Cortex of kidney (tissue), 1 donor: ENCODE measurements at places on chromosomes 6 and 20.

DNA sequence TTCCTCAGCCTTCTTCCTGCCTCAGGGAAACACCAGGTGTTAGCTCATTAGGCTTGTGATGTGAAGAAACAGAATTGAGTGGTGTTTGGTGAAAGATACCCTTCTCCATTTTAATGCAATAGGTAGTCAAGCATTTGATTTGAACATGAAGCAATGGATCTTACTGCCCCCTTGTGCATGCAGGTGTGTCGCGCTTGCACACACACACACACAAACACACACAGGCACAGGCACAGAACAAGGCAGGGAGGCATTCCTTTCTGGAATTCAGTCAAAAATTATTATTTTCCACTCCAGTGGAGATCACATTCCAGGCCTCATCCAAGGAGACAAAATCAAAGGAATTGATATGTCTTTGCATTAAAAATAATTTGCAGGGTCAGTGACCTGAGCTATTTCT lies 667.0 kb upstream of the MARCKS start:
- no peak for DNase-seq

GRCh38 chr6:136030131-136030530 lies 178.6 kb downstream of the PDE7B start:
- DNase-seq: no peak

- no peak for DNase-seq
These were observed 100.9 kb downstream of the BMP5 start for GRCh38 chr6:55774286-55775028.

DNA sequence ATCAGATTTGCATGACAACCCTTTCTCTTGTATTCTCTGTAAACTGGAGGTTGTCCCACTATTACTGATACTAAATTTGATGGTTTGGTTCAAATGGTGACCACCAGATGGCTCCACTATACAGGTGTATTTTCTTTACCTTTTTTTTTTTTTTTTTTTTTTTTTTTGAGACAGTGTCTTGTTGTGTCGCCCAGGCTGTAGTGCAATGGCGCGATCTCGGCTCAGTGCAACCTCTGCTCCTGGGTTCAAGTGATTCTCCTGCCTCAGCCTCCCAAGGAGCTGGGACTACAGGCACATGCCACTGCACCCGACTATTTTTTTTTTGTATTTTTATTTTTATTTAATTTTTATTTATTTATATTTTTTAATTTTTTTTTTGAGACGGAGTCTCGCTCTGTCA lies 6.6 kb upstream of the WTAP start:
- no peak for DNase-seq

- no peak for DNase-seq
These were observed 29.8 kb downstream of the KIF6 start for GRCh38 chr6:39695447-39695846.

- DNase-seq: no peak
These were observed 54.5 kb upstream of the ARMC2 start for GRCh38 chr6:108793516-108794251.

DNA sequence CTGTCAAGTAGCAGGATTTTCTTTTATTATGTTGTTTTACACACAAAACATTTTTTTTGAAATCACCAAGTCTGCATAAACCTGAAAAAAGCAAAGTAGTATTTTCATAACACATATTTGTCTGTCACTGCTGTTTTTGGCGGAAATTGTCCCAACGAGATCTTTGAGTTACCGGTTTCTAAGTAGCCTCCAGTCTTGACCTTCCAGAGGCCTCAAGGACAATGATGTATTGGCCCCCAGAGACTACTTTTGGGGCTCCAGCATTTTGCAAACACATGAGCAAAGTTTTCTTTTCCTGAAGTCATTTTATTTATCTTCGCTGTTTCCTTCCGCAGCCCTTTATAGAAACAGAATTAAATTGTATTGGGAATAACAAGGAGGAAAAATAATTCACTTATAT lies 862.6 kb downstream of the KIF16B start:
- no peak for DNase-seq

DNA sequence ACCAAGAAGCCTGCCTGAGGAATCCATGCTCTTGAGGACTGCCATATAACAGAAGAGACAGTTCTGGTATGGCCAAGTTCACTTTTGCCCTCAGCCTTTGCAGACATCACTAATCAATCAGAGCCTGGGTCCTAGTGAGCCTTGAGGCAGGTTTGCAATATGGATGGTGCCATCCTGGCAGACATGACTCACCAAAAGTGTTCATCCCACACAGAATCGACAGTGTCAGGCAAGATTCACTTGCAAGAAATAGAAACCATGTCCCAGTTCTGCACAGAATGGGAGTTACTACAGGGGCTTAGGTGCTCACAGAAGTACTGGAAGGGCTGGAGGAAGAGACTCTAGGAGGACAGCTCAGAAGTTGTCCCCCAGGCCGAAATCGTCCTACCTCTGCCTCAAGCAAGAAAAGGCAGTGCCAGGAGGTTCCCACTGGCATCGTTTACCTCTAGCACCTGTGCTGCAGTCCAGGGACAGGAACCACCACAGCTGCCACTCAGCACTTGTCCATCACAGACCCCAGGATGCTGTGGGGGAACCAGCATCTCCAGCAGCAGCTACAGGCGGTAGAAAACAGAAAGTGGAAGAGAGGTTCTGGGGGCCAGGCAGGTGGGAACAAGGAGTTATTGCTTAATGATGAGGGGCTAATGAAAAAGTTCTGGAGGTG lies 42.6 kb upstream of the PHACTR3 start:
- DNase-seq: no peak

DNA sequence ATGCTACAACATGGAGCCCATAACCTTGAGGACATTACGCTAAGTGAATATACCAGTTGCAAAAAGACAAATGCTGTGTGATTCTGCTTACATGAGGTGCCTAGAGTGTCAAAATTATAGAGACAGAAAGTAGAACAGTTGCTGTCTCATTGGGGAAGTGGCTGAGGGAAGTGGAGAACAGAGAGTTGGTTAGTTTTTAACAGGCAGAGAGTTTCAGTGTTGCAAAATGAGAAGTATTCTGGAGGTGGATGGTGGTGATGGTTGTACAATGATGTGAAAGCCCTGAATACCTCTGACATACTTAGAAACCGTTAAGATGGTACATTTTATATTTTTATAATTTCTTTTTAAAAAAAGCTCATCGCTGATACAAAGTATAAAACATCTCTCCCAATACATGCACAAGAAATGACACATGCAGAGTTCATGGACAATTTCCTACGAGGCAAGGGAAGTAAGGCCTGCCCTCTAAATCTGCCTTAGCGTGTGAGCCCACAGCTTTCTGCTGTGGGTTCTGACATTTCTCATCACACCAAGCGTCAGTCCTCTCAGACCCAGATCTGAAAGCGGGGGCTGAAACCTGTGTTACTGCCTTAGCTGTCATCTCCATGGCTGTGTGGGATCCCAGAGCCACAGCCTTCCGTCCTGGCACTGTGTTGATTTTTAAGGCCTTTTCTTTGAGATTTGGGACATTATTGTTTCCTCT lies 126.0 kb downstream of the RNASET2 start:
- no peak for DNase-seq

DNA sequence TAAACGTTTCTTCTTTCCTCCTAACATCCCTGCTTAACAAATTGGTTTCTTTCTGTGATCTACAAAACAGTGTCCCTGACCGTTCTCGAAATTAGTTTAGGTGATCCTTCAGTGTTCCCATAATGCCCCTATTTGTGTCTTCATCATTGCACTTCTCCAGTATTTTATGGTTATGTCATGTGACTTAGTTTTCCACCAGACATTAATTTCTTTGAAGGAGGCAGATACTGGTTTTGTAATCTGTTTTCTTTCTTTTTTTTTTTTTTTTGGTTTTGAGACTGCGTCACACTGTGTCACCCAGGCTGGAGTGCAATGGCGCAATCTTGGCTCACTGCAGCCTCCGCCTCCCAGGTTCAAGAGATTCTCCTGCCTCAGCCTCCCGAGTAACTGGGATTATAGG lies 49.2 kb downstream of the FAM217A start:
- no peak for DNase-seq

DNA sequence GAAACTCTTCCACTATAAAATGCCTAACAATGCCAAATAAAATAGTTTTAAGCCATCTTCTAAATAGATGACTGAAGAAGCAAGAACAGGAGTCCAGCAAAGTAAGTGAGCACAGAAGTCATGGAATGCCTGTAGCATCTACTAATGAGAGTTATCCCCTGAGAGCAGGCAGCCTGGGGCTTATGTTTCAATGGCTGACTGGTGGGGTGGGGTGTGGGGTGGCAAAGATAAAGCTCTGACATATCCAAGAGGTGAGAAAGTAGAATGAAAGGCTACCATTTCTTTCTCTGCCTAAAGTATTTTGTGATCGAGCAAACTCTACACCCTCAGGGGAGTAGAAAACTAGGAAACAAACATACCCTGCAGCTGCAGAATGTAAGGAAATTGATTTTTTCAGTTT lies 348.8 kb downstream of the TFAP2B start:
- no peak for DNase-seq

- DNase-seq: no peak
These were observed 3.0 kb downstream of the TLDC2 start for GRCh38 chr20:36878941-36879340.

GRCh38 chr6:10655508-10656055 lies 38.8 kb downstream of the C6orf52 start:
- no peak for DNase-seq

GRCh38 chr6:88867841-88868731 lies 95.3 kb downstream of the RNGTT start:
- no peak for DNase-seq

DNA sequence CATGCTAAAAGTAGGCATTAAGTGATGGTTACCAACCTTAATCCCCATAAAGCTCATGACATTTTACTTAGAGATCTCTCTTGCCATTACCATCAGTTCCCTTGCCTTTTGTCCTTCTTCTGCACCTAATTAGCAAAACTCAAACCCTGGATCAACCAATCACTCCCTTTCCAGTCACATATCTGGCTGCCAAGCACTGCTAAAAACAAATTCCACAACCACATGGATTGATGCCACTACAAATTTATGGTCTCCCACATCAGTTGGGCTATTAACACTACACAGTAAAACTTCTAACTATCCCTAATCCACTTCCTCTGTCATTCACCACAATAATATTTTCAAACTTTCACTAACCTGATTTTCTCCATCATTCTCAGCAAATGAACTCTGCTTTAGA lies 54.3 kb upstream of the RNF146 start:
- DNase-seq: no peak

DNA sequence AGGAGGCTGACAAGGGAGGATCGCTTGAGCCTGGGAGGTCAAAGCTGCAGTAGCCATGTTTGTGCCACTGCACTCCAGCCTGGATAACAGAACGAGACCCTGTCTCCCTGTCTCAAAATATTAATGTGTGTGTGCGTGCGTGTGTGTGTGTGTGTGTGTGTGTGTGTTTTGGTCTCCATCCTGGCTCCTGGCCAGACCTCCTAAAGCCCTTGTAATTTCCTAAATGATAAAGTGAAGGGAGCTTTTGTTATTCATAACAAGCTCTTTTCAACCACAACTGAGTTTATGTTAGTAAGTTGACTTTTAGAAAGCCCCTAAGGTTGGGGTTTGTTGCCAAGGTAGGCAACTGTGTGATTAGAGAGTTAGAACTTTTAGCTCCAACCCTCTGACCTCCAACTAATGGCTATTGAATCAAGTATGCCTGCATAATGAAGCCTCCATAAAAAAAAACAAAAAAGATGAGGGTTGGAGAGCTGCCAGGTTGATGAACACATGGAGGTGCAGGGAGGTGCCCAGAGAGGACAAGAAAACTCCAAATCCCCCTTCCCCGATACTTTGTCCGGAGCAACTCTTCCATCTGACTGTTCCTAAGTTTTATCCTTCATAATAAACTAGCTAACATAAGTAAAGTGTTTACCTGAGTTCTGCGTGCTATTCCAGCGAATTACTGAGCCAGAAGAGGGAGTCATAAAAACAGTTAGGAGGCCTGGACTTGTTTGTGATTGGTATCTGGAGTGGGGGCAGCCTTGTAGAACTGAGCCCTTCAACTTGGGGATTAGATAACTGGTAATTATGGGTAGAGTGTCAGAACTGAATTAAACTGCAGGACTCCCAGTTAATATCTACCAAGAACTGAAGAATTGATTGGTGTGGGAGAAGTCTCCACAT lies 5.3 kb upstream of the AIF1 start:
- DNase-seq: no peak

DNA sequence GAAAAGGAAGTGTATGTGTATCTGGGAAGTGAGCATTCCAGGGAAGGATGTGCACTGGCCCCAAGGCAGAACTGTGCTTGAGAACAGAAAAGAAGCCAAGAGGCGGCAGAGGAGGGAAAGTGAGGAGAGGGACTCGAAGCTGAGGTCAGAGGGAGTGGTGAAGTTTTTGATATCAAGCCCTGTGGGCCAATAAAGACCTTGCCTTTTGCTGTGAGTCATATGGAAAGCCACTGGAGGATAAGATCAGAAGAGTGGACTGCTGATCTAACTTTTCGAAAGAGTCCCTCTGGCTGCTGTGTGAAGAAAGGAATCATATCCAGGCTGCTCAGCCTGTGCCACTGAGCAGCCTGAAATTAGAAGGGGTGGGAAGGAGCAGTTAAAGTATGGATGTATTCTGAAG lies 99.4 kb downstream of the EYA4 start:
- DNase-seq: no peak

GRCh38 chr6:16742116-16742515 lies 19.1 kb downstream of the ATXN1 start:
- DNase-seq: no peak

DNA sequence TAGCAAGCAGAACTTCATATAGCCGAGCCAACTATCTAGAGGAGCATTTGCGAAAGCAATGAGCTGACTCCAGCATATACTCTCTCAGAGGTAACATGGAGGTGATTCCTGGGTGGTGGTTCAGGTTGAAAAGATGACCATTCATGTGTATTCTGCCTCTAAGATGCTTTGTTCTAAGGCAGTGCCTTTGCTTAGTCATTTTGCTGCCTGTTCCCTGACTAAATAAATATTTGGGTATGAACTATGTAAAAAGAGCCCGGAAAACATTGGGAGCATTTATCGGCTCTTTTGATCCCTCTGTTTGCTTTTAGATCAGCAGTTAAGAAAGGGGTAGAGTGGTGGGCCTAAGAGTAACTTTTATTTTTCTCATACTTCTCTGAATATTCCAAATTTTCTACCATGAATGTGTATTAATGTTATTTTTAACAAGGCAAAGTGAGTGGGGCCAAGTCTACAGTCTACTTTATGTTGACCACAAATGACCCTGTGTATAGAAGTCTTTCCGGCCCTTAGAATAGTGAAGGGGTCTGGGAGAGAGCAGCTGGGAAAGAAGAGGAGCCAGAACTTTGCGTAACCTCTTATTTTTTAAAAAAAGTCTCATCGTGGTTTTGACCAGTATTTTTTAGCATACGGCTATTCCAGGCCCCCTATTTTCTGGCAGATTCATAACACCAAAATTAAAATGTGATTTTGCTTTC lies 206.5 kb upstream of the EYA4 start:
- DNase-seq: no peak

- no peak for DNase-seq
These were observed 154.5 kb downstream of the HACE1 start for GRCh38 chr6:104705095-104705707.
